ENCODE measurements at places on chromosomes 4 and X. TPM values are rescaled to one million over a fixed set of nuclear protein-coding genes. Genes with fewer than 3 reads are reported as not detected.
A peak's percentile ranks its signal among the peaks of the same experiment; 100 is the strongest.

LCORL gene
- 5.2 TPM for total RNA-seq

FOXR2 gene
- not detected for total RNA-seq

GRCh38 chr4:86569103-86569870, 24.8 kb upstream of the PTPN13 start:
- no peak for DNase-seq

DNA sequence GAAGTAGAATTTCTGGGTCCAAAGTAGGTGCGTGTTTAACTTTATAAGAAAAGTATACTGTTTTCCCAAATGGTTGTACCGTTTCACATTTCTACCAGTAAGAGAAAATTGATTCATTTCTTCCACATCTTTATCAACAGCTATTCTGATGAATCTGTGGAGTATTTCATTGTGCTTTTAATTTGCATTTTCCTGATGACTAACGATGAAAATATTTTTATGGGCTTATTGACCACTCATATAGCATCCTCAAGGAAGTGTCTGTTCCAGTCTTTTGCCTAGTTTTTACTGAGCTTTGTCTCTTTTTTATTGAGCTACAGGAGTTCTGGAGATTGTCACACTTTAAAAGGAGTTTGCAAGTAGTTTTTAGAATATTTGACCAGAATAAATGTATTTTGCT, 92.6 kb downstream of the ASB9 start:
- no peak for DNase-seq

GRCh38 chr4:76872556-76872955, 25.4 kb downstream of the SOWAHB start:
- DNase-seq: no peak

DNA sequence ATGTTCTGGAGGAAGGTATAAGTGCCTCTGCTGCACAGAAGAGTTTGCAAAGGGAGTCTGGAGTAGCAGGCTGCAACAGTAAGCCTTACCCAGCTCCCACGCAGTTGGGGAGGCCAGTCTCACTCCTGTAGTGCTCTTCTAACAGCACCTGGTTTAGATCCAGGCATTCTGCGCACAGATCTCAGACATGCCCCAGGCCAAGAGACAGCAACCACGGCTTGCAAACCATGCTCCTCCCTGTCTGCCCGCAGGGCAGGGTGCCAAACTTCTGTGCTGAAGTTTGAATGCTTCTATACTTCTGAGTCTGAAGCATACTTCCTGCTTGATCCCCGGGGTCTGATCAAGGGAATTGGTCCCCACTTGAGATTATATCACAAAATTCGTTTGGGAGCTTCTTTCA, 106.3 kb downstream of the LINC00632 start:
- DNase-seq: peak; percentile 18

Measured in MG63 (cell line).